ENCODE measurements at places on chromosomes 1 and 21.

DNA sequence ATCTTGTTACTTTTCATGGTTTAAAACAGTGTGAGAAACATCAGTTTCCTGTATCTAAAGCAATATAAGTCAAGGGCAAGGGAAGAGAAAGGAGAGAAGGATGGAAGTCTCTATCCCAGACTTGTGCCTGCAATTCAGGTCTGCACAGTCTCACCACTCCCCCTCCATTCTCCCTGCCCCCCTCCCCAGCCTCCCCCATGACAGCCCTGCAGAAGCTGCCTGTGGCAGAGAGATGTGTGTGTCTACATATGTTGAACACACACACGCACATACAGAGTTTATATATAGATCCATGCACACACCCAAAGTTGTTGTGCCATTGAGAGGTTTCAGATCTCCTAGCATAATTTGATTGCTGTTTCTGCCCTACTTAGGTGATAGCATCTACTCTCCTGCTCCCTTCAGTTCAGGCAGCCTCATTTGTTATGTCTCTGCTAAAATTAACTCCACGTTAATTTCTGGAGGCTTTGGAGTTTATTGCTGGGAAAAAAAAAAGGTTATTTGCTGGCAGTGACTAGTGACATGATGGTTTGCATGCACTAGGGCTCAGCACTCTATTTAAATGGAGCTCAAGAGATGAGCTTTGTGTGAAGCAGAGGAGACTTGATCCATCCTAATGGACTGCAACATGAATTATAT lies 124.9 kb upstream of the SMYD2 start:
- DNase-seq = no peak

GRCh38 chr21:17612565-17613241 lies at the start of gene BTG3:
TSS of gene BTG3 (minus strand) at chr21:17612901. CDS start at chr21:17609144, 3,757 bp downstream.
- DNase-seq = peak; percentile 83

GRCh38 chr1:116947092-116947860 lies 37.6 kb downstream of the PTGFRN start:
- no peak for DNase-seq

GRCh38 chr1:84152649-84153056 lies 8.6 kb downstream of the PRKACB start:
- DNase-seq = no peak

- no peak for DNase-seq
Observed at GRCh38 chr1:245201827-245202226, 47.0 kb downstream of the KIF26B start.

DNA sequence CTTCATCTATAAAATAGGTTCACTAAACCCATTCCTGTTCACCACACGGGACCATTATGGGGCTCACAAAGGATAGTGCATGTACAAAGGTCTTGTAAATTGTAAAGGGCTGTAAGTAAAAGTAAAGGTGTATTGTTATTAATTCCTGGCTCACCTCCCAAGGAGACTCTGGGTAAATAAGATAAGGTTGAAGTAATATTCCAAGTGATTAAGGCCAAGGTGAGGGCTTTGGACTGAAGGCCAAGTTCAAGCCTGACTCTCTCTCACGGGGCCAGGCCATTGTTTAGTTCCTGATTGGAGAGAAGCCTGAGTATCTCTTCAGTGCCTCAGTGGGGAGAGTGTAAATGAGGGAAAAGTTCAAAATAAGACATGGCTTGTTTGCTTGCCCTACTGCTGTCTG lies 19.5 kb upstream of the ZFYVE9 start:
- no peak for DNase-seq

- no peak for DNase-seq
Observed at GRCh38 chr1:155698382-155699038, 9.6 kb downstream of the DAP3 start.

DNA sequence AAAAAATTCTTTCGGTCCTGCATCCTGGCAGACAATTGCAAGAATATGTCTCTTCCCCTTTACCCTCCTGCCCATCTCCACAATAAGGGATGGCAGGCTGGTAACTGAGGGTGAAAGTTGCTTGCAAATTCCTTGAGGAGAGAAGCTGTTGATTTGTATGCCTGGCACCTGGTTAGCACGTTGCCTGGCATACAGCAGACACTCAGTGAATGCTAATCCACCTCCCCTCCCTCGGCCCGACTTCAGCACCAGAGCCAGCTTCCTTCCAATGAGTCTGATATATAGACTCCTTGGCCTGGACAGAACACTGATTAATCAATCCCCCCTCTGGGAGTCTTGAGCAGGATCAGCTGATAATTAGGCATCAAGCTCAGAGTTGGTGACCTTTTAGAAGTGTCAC lies 39.1 kb downstream of the KCNC4 start:
- DNase-seq = no peak

DNA sequence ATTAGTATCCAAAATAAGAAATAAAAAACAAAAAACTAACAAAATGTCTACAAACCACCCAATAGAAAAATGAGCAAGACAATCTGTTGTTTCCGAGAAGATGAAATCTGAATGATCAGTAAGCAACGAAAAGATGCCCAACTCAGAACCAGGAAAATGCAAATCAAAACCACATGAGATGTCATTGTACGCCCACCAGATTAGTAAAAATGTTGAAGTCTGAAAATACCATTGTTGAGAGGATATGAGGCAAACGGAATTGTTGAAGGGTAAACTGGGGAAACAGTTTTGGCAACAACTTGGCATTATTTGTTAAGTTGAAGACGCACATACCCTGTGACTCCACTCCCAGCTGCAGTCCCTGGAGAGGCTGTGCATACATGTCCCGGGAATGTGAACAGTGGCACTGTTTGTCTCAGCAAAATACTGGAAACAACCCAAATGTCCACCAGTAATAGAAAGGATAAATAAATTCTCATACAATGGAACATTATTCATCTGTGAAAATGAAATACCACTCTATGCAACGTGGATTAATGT lies 10.6 kb downstream of the ZBTB17 start:
- DNase-seq = no peak

DNA sequence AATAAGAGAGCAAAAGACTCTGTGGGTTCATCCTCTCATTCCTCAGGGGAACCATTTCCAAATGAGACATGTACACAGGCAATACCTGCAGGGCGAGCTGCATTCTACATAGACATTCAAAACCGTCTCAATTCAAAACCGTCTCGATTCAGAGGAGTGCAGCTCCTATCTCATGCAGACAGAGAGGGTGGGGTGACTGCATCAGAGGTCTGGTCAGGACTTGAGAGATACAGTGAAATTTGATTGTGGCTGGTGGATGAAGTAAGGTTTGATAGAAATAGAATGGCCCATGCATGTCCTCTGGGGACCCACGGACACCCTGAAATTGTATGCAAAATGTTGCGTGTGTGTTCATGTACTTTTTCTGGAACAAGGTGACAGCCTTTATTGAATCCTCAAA lies 27.3 kb downstream of the TEX35 start:
- no peak for DNase-seq

GRCh38 chr21:31110430-31110829 lies 72.2 kb upstream of the KRTAP19-8 start:
- DNase-seq = no peak

DNA sequence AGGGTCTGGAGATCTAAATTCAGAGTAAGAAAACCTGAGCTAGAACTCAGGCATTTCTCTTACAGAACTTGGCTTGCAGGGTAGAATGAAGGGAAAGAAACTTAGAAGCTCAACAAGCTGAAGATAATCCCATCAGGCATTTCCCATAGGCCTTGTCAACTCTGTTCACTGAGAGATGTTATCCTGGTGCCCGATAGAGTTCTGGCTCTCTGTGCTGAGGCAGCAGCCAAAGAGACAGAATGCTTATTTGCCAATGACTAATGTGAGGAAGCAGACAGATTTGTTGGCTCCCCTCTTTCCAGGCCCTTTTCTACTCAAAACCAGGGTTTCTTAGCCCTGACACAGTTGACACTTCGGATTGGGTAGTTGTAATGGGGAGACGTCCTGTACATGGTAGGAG lies 22.3 kb upstream of the TRIM45 start:
- no peak for DNase-seq

- no peak for DNase-seq
Observed at GRCh38 chr1:66247415-66248208, 286.3 kb upstream of the SGIP1 start.

DNA sequence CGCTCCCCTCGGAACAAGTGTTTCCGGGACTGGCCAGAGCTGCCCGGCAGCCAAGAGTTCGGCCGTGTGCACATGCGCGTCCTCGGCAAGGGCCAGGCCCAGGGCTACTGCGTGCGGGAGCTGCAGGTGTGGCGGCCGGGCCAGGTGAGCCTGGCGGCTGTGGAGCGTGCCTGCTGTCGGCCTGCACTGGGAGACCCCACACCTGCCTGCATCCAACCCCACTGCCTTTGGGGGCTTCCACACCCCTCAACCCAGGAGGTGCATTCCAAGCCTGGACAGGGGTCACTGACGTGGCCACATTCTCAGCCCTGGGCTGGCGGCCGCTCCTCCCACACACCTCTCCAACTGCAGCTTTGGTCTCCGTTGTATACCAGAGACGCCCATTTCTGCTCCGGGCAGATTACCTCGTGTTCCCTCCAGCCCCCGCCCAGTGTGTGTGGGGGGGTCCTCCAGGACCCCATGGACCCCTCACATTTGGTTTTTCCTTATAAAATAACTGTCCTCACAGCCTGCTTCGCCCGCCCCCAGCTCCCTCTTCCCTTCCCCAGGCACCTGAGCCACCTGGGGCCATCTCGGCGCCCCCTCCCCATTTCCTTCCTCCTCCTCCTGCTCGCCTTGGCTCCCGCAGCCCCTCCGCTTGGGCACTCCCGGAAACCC lies 6.1 kb downstream of the RNF223 start:
- DNase-seq = no peak

DNA sequence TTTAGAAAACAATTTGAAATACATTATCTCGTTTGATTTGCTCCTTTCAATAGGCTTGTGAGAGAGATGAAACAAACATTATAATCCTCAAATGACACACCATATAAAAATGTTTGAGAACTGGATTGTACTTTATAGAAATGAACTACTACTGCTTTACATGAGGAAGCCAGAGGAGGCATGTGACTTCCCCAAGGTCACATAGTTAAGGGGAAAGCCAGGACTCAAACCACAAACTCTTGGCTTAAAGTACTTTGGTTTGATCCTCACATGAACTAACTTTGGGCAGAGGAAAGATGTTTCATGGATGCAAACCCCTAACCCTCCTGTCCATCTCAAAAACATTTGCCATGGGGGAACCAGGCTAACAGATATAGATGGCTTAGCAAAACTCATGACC lies 4.7 kb downstream of the ARHGEF11 start:
- no peak for DNase-seq

- DNase-seq = no peak
Observed at GRCh38 chr1:34663031-34663430, 91.8 kb upstream of the GJB5 start.

DNA sequence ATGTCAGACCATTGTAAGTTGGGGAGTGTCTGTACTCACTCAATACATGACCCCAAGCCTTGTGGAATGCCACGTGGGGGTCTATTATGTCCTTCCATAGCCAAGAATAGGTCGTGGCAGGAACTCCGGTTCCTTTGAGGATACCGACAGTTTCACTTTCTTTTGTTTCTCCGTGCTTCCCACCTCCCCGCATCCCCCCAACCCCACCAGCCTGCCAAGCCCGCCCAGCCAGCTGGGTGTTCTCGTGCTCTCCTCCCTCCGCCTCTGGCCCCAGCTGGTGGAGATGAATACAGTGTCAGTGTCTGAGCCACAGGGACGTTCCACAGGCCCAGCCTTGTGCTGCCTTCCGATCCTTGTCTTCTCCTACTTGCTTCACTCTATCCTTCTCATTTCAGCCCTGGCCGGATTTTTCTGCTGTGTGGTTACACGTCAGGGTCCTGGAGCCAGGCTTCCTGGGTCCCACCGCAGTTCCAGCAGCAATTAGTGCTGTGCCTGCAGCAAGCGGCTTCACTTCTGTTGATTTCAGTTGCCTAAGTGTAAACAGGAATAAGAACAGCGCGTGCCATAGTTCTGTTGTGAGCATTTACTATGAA lies 4.1 kb upstream of the AGTRAP start:
- no peak for DNase-seq

DNA sequence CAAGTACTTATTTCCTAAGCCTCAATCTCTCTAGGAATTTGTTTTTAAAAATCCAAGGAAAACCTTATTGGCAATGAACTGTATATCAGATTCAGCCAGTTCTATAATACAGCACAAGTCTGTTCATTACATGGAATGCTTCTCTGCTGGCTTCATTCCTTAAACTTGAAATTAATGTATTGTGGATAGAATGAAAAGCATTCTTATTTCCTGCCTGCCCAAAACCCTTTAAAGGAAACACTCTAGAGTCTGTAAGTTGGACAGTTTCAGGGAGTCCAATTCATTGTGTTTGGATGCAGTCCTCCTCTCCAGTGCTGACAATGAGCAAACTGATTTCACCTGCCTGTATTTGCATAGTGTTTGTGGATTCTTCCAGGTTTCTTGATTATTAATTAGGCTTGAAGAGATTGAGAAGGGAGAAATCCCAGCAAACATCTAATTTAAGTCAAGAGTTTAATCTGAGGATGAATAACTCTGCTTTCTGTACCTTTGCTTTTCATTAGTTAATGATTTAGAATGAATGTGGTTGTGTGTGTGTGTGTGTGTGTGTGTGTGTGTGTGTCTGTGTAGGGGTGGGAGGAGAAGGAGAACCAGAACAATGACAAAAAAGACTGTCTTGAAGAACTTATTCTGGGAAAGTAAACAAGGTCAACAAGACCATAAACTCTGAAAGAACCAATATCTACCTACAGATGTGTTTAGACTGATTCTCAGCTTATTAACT lies 61.2 kb downstream of the CACHD1 start:
- no peak for DNase-seq

GRCh38 chr1:26112407-26112775 lies 767 bp downstream of the PDIK1L start:
- no peak for DNase-seq

DNA sequence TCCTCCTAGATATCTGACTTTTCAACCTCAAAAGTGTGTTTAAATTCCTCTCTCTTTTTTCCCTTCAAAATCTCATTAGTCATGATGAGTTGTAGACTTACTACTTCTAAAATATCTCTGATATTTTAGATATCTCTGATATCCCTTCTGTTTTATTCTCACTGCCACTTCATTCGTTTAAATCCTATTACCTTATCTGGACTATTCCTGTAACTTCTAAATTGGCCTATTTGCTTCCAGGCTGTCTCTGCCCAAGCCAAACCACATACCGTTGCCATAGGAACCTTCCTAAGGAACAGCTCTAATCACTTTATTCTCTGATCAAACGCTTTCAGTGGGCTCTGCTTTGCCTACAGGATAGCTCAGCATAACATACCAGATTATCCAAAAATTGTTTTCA lies 333.1 kb upstream of the CHRM3 start:
- DNase-seq = no peak

DNA sequence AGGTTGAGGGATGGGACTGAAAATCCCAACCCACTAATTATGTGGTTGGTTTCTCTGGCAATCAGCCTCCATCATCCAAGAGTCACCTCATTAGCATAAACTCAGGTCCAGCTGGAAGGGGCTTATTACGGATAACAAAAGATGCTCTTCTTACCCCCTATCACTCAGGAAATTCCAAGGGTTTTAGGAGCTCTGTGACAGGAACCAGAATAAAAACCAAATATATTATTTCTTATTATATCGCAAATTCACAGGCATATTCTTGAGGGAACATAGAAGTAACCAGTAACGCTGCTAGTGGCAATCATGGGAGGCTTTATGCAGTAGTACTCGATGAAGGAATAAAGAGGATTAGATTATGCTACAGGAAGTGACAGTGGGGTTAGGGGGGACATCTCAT lies 59.7 kb downstream of the ATF6 start:
- DNase-seq = no peak

All from T-helper 17 cell (primary cell).